ENCODE measurements at places on chromosomes 2 and 18.
A peak's percentile ranks its signal among the peaks of the same experiment; 100 is the strongest.

GRCh38 chr2:29207352-29208148 lies 92.3 kb downstream of the CLIP4 start:
- no peak for DNase-seq

DNA sequence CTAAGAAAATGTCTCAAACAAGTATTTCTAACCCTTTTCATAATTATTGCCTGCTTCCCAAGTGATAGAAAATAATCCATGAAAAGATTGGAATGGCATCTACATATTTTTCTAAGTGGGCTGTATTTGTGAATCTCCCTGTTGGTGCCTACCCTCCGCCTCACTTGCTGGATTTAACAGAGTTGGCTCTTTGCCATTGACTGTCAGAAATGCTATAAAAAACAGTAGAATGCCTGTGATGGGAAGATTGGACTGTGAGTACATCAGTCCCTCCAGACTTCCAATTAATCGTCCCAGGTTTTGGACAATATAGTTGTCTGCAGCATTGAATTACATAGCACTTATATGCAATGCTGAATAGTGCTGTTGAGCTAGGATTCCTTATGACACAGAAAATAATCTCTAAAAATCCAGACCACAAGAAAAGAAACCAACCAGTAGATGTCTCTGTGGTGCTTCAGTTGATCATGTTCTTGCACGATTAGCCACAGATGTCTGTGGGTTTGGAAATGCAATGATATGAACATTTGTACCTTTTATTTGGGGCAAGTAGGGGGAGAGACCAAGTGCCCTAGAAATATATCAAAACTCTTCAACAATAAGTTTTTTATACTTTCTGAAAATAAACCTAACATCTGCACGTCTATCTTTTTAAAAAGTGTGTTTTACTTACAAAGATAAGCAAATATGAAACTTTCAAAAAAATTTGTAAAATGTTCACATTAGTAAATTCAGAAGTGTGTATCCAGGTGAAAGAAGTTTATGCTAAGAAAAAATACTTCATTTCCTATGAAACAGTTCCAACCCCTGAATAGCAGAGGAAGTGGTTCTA lies 88.5 kb downstream of the DYNAP start:
- no peak for DNase-seq

DNA sequence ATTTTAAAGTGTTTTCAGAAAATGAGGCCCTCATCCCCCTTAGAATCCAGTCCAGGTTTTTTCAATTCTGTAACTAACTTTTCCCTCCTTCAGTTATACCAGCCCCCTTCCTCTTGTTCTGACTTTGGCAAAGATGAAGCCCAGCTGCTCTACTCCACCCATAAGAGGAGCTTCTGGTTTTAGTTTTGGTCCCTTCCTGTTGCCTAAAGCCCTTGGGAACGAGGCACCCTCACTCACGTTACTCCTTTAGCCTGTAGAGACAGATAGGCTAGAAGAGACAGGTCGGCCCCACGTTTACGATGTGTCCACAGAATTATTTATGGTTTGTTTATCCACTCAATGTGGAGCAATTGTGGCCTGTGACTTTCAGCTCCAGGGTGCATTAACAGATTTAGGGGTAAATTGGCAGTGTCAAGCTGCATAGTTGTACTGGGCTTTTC lies 454.2 kb upstream of the TNP1 start:
- DNase-seq, result no peak

DNA sequence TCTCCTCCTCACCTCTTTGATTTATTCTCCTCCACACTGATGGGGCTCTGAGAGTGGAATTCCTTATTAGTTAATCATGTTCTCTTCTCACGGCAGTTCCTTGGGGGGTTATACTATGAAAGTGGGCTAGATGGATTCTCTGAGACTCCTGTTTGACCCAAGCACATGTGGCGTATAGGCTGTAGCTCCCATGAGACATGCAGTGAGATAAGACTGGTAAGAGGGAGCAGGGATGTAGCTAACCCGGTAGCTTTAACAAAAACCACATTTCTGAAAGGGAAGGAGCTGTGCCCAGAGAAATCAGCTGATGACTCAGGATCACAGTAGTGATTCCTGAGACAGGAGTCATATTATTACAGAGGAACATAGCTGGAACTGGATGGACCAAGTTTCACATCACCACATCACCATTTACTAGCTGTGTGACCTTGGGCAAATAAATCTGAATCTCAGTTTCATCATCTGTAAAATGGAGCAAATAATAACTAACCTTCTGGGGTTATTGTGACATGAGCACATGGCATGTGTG lies 82.9 kb downstream of the CRIM1 start:
- DNase-seq, result no peak

GRCh38 chr2:203559641-203560040 lies 24.5 kb upstream of the RAPH1 start:
- DNase-seq, result no peak

GRCh38 chr2:202605174-202605573 lies 29.6 kb upstream of the FAM117B start:
- no peak for DNase-seq

DNA sequence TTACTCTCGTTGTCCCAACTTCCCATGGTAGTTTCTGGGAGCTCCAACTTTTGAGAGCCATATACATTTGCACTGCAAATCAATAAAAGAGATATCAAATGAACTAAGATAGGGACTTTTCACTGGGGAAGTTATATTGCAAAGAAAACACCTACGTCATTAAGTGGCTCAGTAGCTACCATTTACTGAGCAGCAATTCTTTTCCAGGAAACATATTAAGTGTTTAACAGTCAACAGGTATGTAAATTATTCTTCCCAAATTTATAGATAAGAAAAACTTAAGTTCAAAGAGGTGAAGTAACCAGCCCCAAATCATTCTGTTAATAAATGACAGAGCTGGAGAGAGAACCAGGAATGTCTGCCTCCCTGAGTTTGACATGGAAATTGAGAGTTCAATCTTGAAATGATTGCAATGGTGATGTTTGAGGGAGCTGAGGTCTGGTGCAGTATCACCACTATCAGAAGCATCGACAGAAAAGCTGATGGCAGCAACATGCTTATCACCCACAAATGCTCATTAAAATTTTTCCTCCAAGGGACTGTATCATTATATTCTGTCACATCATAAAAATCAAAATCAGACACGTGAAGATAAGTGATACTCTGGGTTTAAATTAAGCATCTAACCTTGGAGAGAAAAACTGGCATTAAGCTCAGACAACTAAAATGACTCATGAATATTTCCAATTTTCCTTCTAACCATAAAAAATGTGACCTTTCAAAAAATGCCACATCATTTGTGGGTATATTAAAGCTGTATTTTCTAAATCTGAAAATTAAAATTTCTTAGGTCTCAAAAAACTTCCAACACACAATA lies 43.4 kb downstream of the GAREM1 start:
- DNase-seq, result no peak

- no peak for DNase-seq
These were observed 133.2 kb upstream of the SNTG2 start for GRCh38 chr2:817336-818015.

- DNase-seq, result no peak
These were observed 2030.6 kb upstream of the CELF4 start for GRCh38 chr18:39596221-39596620.

DNA sequence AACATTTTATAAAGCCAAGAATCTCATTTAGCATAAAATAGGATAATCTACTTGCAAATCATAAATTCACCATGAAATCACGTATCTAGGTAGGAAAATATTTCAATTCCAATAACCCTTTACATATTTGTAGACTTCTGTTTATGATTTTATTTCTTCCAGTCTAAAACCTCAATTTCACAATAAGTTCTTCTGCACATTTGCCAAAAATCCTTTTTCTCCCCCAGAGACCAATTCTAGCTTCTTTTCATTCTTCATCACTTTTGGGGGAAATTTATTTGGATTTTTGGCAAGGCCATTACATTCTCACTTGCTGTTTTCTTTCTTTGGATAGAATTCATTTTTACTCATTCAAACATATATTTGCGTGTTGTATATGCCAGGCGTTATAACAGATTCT lies 86.8 kb downstream of the SPRED2 start:
- no peak for DNase-seq

GRCh38 chr18:68466672-68467071 lies 248.2 kb downstream of the TMX3 start:
- no peak for DNase-seq

- no peak for DNase-seq
These were observed 109.5 kb upstream of the DAPL1 start for GRCh38 chr2:158685646-158686045.

GRCh38 chr2:120948662-120949011 lies 213.0 kb downstream of the GLI2 start:
- no peak for DNase-seq

- no peak for DNase-seq
These were observed 2.4 kb upstream of the CTDP1 start for GRCh38 chr18:79677221-79677620.

- no peak for DNase-seq
These were observed 102.6 kb upstream of the SMIM21 start for GRCh38 chr18:75530118-75530517.

DNA sequence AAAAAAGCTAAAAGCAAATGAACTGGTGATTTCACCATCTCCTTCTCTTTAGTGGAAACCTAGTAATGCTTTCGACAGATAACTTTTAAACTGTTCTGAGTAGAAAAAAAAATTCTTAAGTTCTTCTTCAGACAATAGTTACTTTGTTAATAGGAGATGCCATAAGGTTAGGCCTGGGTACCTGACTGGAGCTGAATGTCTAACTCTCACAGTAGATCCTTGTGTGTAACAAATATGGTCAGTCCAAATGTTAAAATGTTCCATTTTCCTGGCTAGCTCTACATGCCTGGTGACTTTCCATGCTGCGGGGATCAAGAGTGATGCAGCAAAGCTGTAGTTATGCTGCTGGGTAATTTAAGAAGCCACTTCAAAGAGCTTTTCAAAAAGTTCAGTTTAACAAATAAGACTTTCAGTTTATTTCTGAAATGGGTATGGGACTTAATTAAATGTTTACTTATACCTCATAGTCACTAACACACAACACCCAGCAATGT lies 264.0 kb upstream of the SESTD1 start:
- no peak for DNase-seq

DNA sequence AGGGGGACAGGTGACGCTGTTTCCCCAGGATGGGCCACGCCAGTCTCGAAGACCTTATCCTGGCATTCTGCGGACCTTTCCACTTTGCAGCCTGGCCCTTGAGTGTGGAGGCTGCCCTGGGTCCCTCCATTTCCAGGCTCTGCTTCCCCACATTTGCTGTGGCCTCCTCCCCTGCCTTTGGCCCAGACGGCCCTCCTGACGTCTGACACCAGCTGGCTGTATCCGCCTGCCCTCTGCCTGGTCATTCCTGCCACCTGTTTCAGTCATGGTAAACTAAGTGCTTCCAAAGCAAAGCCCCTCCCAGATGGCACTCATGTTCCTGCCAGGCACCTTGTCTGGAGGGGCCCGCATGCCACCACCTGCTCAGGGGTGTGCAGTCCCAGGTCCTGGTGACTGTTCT lies 95.1 kb downstream of the ASB1 start:
- no peak for DNase-seq

DNA sequence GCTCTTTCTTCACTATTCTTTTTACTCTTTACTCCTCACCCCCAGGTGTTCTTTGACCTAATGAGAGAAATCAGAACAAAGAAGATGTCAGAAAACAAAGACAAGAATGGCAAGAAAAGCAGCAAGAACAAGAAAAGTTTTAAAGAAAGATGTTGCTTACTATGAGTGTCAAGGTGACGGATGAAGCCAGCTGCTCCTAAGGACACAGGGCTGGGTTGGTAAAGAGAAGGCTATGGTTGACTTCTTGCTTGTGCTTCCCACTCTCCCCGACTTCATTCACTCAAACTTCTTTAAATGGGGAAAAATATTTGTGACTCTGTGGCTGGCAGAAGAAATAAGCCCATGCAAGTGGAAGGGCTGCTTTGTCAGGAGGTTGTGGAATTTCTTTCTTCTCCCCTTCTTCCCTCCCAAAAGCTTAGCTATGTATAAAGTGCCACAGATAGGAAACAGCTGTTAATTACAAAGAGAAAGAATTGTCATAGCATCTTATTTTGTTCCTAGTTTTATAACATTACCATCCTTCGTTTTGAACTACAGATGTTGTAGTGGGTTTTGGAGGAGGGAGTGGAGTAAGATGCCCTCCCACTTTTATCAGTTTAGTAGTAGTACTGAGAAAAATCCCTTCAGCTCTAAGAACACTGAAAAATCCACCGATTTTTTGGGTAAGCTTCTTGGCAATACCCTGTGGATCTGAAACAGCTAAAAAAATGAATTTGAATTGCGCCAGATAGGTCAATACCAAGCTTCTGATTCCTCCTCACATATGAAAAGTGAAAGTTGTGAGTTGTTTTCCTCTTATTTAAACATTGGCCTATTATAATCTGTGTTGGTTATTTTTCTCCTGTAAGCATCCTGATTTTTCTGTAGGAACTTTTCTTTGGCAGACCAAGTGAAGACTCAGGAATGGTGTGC lies 40.7 kb downstream of the RALB start:
- no peak for DNase-seq

DNA sequence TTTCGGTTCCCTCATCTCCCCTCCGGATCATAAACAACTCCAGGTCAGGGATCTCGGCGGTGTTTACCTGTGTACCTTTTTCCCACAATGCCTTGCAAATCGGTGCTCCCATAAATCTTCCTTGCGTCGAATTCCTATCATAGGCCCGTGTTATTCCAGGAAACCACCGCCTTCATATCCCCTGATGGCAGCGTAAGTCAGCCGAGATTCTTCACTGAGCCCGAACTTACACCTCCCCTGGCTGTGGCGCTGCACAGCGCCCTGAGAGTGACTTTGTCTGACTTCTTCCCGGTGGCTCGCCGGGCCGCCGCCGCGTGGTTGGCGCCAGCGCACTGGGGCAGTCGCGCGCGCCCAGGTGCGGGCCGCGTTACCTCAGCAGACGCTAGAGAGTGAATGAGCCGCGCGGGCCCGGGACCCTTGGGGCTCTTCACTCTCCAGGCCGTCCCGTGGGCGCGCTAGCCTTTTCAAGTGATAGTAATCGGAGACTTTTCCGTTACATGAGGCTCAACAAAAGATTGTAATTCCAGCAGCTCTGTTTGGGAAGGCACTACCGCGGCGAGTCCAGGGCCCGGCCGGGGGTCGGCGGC lies 101.6 kb downstream of the SPTBN1 start:
- DNase-seq, result peak; percentile 59

DNA sequence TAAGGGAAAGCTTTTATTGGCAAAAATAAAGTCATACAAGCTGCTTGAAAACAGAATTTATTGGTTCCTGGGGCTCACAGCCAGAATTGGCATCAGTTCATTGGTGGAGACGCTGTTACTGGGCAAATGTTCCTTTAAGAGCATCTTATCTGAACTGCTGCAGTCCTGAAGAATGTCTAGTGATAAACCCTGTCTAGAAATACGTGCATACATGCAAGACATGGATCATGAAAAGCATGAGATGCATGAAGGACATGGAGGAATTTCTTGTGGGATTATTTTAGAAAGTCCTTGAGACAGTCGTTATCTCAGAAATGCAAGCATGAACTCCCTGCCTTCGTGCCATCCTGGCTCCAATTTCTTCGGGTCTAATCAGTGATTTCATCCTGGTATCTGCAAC lies 32.5 kb upstream of the FHOD3 start:
- no peak for DNase-seq

DNA sequence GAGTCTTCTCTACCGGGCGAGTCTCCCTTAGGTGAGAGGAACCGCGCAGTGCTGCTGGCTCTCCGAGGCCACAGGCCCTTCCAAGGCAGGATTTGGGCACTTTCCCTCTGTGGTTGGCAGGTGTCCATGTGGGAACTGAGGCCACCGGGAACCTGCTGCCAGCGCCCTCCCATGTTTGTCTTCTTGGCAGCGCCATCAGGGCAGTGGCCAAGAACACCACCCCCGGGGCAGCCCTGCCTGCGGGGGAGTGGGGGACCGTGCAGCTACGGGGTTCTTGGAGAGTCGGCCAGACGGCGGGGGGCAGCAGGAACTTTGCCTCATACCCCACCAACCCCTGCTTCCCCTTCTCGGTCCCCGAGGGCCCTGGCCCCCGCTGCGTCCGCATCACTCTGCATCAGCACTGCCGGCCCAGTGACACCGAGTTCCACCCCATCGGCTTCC lies 10.0 kb downstream of the CAPN10 start:
- no peak for DNase-seq

Data from T follicular helper cell (primary cell).